ENCODE measurements at places on chromosomes 2 and 18. TPM values are rescaled to one million over a fixed set of nuclear protein-coding genes. Genes with fewer than 3 reads are reported as not detected.

Gene HDHD2
- 114 TPM for total RNA-seq

Gene PSMA8
- total RNA-seq = not detected

Gene IL1A
- total RNA-seq = not detected

Gene UGT1A10
- total RNA-seq = not detected

Gene CCDC102B
- 12.9 TPM for total RNA-seq

DNA sequence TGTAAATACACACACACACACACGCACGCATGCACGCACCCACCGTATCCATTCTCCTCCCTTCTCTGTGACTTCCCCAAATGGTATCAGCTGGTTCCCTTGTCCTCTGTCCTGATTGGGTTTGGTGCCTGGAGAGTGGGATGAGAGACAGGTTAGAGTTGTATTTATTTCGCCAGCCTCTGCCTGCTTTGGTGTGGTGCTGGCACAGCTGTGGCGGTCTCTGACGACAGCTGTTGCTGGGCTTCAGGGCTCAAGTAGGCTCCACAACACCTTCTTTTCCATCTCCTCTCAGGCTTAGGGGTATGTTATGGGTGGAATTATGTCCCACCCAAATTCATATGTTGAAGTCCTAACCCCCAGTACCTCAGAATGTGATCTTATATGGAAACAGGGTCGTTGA, 94.9 kb upstream of the ITGA6 start:
- H3K4me3 ChIP-seq = no peak overlapping the region
- H3K27ac ChIP-seq = no peak overlapping the region
- no peak for DNase-seq

- H3K36me3 ChIP-seq = no peaks in the 10 kb centered on the region
- DNase-seq = peak; percentile 100
- no peak overlapping the region for H3K4me3 ChIP-seq
- peak overlapping the region; percentile 96 for H3K27ac ChIP-seq
- H3K4me1 ChIP-seq = peaks cover 66% of the 10 kb centered on the region
These were observed 14.3 kb downstream of the MALL start for GRCh38 chr2:110101280-110101844.

DNA sequence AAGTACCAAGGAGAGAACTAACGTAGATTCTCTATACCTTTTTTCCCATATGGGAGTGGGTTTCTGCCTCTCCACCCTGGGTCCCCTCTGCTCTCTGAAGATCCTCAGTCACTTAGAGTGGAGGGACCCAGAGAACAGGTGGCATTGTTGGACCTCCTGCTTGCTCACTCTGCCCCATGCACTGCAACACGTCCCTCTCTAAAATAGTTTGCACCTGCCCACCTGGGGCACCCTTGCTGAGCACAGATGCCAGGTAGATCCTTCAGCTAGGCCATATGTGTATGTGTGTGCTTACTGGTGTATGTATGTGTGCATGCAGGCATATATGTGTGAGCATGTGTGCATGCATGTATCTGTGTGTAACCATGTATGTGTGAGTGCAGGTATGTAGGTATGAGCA, 2.2 kb downstream of the IL36RN start:
- no peaks in the 10 kb centered on the region for H3K27me3 ChIP-seq
- no peak overlapping the region for H3K4me3 ChIP-seq
- DNase-seq = no peak
- no peaks in the 10 kb centered on the region for H3K36me3 ChIP-seq

GRCh38 chr2:67663776-67664175, 266.6 kb downstream of the ETAA1 start:
- no peak for DNase-seq
- H3K4me1 ChIP-seq = peaks cover 10% of the 10 kb centered on the region
- H3K36me3 ChIP-seq = no peaks in the 10 kb centered on the region
- no peaks in the 10 kb centered on the region for H3K27me3 ChIP-seq

- H3K4me3 ChIP-seq = no peak overlapping the region
- H3K27ac ChIP-seq = peak overlapping the region; percentile 77
- no peaks in the 10 kb centered on the region for H3K36me3 ChIP-seq
- peaks cover 17% of the 10 kb centered on the region for H3K4me1 ChIP-seq
- DNase-seq = no peak
These were observed 95.4 kb downstream of the RTN4 start for GRCh38 chr2:54954705-54955357.

DNA sequence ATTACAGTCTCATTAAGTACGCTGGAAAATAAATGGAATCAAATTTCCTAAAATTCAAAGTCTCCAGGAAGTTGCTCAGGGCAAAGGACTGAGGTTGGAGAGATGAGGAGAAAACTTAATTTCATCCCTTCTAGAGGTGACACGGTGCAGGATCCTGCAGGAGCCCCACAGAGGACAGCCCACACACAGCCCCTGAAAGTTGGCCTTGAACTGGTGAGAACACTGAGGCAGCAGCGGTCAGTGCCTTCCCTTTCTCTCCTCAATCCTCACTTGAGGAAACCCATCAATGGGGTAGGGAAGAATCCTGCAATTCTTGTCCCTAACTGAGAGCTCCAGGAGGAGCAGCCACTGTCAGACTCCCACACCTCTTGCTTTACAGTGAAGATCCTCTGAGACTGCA, 37.5 kb downstream of the LOXHD1 start:
- H3K4me1 ChIP-seq = peaks cover 8% of the 10 kb centered on the region
- H3K4me3 ChIP-seq = no peak overlapping the region
- no peak for DNase-seq
- no peak overlapping the region for H3K27ac ChIP-seq
- H3K27me3 ChIP-seq = no peaks in the 10 kb centered on the region
- no peaks in the 10 kb centered on the region for H3K36me3 ChIP-seq

GRCh38 chr2:109131777-109132176, 2.8 kb downstream of the SH3RF3 start:
- no peak for DNase-seq
- H3K36me3 ChIP-seq = no peaks in the 10 kb centered on the region
- peaks cover 26% of the 10 kb centered on the region for H3K4me1 ChIP-seq
- H3K27me3 ChIP-seq = no peaks in the 10 kb centered on the region

GRCh38 chr18:59706499-59706898, 9.3 kb upstream of the CCBE1 start:
- no peaks in the 10 kb centered on the region for H3K36me3 ChIP-seq
- no peak for DNase-seq
- no peaks in the 10 kb centered on the region for H3K27me3 ChIP-seq

GRCh38 chr2:209771474-209772289, at the start of gene UNC80:
Gene UNC80, plus strand, starts transcription at chr2:209771832. Its CDS starts 241 bp downstream, at chr2:209772073.
- no peaks in the 10 kb centered on the region for H3K27me3 ChIP-seq
- H3K4me3 ChIP-seq = peak within 1 kb of the TSS; percentile 20
- peak; percentile 80 for DNase-seq
- no peaks in the 10 kb centered on the region for H3K4me1 ChIP-seq
- H3K27ac ChIP-seq = no peak within 1 kb of the TSS

All from thyroid gland (tissue), 4 donors.